ENCODE measurements at places on chromosomes 11 and 22.

GRCh38 chr11:65352783-65353182, 1.8 kb upstream of the TIGD3 start:
- no peak for DNase-seq

GRCh38 chr11:125222494-125222893, 57.9 kb downstream of the PKNOX2 start:
- DNase-seq, result no peak

- DNase-seq, result no peak
These were observed 5.4 kb upstream of the CSDC2 start for GRCh38 chr22:41555325-41555982.

- no peak for DNase-seq
These were observed 15.7 kb downstream of the PIH1D2 start for GRCh38 chr11:112058103-112058502.

GRCh38 chr11:68030318-68031143, at the start of gene NDUFS8:
NDUFS8 (plus strand) TSS chr11:68030681; CDS start chr11:68032152, 1,471 bp downstream.
- peak; percentile 92 for DNase-seq

DNA sequence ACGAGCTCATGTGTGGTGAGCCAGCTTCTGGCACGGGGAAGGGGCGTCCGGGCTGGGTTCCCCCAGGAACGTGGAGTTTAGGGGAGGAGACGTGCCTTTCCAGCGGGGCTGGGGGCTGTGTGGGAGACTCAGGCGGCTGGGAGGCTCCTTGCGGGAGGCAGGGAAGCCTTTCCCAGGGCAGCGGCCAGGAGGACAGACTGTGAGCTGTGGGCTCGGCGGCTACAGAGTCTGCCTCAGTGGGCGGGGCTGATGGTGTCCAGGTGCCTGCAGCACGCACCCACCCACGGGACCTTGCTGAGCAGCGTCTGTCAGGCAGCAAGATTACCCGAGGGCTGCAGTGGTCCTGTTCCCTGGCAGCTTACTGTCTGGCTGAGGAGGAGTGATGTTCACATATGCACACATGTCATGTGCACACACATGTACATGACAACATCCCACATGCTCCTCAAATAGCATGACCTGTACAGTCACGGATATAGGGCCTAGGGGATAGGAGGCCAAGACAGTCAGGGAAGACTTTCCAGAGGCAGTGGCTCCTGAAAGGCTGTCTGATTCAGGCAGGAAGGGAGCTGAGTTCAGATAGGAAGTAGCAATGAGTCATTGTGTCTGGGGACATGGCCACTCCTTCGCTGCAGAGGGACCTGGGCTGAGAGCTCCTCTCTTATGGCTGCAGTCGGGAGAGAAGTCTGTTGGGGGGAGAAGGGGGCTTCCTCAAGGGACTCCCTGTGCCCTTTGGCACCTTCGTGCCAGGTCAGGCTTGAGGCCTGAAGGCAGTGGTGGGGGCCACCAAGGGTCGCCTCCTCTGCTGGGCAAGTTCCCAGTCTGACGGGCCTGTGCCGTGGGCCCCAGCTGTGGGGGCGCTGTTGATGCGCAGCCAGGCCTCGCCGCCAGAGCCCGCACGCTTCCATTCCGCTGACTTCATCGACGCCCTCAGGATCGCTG, 23.3 kb upstream of the PPP6R3 start:
- DNase-seq, result no peak

DNA sequence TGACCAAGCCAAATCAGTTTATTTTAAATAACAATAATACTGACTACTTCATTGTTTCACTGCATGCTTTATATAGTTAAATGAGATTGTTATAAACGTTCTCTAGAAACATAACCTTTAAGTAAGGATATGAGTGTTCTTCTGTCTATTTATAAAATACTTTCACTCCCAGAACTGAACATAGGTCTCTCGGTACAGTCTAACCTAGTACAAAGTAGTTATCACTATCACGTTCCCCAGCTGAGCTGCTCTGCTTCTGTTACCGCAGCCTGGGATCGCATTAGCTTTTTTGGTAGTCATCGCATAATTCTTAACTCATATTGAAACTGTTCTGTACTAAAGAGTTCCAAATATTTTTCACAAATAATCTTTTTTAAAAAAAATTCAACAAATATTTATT, 143.6 kb downstream of the WNT11 start:
- no peak for DNase-seq

DNA sequence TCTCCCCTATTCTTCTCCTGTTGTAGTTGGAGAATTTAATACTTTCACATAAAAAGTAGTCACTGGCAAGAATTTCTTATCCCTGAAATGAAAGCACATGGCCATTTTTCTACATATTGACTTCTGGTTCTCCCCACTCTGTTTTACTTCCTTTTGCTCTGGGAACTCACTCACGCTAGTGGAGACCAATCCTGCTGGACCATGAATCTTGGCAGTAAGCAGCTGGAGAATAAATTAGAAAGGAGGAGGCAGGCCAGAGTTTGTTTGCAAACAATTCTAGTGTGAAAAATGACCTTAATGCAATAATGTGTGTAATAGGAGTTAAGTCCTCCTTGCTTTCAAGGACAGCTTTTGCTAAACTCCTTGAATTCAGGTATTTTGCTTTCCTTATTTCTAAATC, 412.3 kb upstream of the CHORDC1 start:
- DNase-seq, result no peak

GRCh38 chr11:8297781-8298440, 34.2 kb upstream of the LMO1 start:
- no peak for DNase-seq

- no peak for DNase-seq
These were observed 77.4 kb downstream of the FAM168A start for GRCh38 chr11:73520353-73521061.

DNA sequence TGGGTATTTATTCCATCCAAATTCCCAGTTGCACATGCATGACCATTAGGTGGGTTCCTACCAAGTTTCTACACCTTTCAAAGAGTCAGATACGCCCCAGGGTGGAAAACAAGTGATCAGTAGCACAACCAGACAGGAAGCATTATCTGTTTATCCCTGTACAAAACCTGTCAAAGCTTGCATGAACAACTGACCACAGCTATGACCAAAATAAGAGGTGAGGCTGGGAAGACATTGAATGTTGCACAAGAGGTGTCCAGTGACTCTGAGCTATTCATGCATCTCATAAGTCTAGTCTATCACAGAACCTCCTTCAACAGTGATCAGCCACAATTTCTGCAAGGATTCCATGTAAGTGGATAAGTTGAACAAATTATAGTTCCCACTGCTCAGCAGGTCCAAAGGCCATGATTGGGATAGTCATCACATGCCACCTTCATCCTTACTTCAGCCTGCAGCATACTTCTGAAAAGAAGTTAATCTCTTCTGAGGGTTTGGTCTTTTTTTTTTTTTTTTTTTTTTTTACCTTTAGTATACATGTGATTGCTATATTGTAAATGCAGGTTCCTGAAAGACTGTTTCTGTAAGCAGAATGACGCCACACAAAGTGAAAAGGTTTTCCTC, 28.0 kb upstream of the TMEM45B start:
- DNase-seq, result no peak

DNA sequence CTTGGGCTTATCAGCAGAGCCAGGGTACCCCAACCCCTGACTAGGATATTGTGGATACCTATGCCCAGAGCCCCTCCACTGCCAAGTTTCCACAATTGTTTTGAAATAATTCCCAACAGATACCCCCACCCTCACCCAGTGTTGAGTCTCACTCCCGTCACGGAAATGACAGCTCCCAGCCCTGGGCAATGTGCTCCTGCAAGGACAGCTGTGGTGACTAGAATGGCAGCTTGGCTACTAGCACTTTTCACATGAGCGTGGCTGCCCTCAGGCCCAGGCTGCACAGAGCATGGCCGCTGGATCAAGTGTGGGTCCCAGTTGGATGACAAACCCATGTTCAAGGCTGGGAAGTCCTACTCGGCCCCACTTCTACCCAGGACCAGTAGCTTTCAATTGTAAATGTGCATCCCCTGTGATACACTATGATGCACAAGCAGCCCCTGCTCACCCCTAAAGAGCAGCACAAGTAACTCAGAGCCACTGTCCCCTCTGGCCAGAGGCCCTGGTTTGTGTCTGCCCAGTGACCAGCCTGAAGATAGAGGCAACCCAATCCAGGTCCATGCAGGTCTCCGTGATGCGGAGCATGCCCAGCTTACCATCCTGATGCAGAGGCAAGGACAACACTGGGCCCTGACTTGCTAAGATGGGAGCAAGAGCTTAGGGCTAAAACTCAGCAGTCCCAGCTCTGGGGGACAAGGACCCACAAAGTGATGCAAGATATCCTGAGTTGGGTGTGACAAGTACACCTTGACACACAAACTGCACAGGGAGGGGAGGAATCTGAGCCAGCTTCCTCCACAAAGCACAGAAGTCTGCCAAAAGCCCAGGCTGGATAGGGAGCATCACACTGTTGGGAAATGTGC, 13.2 kb downstream of the KCNQ1OT1 start:
- no peak for DNase-seq

- no peak for DNase-seq
These were observed 836 bp downstream of the SLC16A8 start for GRCh38 chr22:38082986-38083710.

DNA sequence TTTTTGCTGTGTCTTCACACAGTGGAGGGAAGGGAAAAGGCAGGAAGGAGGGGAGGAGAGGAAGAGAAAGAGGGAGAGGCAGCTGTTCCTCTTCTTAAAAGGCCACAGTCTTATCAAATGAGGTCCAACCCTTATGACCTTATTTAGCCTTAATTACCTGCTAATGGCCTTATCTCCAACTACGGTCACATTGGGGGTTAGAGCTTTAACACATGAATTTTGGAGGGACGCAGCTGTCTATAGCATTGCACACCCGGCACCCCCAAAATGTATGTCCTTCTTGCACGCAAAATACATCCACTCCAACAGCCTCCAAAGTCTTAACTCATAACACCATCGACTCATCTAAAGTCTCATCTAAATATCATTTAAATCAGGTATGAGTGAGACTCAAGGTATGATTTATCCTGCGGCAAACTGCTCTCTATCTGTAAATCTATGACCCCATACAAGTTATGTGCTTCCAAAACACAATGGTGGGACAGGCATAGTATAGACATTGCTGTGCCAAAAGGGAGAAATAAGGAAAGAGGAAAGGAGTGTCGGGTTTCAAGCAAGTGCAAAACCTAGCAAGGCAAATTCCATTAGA, 45.0 kb upstream of the ASPHD2 start:
- DNase-seq, result no peak

GRCh38 chr11:103499710-103500340, 390.6 kb downstream of the DYNC2H1 start:
- DNase-seq, result no peak

DNA sequence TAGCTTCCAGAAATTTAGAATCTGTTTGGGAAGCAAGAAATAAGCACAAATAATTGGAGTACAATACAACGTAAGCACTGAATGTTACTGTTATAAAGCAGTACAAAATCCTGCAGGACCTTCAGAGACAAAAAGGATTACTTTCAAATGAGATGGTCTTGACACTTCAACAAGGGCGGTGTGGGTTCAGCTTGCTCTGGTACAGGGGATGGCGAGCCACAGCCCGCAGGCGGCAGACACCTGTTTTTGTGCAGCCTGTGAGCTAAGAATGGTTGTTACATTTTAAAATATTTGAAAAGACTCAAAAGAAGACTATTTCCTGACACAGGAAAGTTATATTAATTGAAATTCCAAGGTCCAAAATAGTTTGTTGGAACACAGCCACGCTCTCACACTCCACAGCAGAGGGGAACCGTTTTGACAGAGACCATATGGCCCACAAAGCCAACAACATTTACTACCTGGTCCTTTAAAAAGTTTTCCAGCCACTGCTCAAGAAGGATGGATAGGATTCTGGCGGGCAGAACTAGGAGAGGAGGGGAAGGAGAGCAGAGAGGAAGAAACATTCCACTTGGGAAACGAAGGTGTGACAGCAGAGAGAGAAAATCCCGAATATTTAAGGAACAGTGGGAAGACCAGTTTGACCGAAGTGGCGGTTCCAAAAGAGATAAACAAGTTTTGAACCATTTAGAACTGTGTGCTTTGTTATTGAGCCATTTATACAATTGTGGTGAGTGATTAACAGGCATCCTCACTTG, 6.3 kb downstream of the PRDM10 start:
- DNase-seq, result no peak

DNA sequence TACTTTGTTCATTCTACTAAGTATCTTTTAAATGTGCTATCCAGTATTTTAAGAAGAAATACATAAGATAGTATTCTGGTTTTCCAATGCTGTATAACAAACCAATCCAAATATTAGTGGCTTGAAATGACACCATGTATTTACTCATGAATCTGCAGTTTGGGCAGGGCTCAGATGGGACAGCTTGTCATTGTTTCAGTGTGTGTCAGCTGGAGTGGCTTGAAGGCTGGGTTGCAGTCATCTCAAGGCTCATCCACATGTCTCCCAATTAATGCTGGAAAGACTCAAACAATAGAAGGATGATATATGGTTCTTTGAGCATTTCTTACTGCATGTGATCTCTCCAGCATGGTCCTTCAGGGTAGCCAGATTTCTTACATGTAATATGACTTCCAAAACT, 146.2 kb downstream of the ARHGAP42 start:
- no peak for DNase-seq

DNA sequence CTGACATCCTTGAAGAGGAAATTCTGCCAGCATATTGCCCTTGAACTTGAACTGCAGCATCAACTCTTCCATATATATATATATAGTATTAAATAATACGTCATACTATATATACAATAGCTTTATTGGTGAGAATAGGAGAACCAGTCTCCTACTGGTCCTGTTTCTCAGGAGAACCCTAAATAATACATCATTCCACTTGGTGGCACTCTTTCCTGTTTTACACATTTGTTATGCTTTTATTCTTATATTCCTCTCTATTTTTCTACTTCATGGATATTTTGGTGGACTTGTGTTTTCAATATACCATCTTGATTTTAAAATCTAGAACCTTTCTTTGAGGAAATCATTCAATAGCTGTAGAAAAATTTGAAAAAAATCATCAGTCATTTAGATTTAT, 193.3 kb downstream of the TRPC6 start:
- DNase-seq, result no peak

GRCh38 chr11:130581646-130582045, 133.2 kb downstream of the ADAMTS15 start:
- no peak for DNase-seq

DNA sequence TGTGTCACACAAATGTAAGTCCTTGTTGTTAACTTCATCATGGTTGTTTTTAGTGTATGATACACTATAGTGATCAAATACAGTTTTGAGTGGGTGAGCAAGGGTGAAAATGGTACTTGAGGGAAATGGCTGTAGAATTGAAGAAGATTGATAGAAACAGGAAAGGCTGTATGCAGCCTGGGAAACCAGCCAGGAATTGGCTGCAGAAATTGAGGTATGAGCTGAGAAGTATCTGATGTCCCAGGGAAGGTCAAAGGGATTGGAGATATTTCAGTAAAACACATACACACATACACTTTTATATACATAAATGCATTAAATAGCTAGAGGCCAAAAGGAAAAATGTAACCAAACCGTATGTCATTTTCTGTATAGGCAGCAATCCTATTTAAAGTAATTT, 13.1 kb upstream of the YAP1 start:
- no peak for DNase-seq

- DNase-seq, result no peak
These were observed 2.5 kb downstream of the OSBPL5 start for GRCh38 chr11:3162410-3163240.

Data from activated T-helper 1 cell treated with Interleukin-2 at 50 U/mL for 16 hours (primary cell).